Cerebellar nuclear complex (tissue), 1 donor: ENCODE measurements at places on chromosomes 2 and 18.

GRCh38 chr18:22094358-22094734 is 75.0 kb upstream of the GATA6 start:
- DNase-seq = no peak

GRCh38 chr2:39228413-39229209 is 15.2 kb downstream of the CDKL4 start:
- no peak for DNase-seq

DNA sequence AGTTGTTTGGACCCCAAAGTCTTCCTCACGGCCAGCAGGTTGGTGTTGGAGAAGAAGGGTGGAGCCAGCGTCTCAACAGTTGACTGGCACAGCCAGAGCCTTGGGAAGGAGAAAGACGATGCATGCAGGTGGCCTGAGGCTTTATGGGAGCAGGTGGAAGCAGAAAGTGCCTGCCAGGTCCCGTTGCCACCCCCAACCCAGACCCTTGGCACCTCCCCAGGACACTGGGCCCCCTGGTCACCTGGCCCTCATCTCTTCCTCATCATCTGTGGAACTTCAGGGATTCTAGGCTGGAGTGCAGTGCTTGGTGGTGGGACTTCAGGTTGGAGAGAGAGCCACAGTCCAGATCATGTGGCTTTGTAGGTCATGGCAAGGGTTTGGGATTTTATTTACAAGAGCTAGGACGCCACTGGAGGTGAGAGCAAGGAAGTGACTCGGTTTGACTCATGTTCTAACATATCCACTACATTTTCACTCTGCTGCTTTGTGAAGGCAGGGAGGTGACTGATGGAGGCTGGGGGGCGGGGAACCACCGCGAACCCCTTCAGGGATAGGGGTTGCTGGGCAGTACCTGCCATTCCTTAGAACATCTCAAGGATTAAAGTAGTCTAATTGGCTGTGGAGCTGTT is 62.5 kb upstream of the B3GNT7 start:
- DNase-seq = no peak

DNA sequence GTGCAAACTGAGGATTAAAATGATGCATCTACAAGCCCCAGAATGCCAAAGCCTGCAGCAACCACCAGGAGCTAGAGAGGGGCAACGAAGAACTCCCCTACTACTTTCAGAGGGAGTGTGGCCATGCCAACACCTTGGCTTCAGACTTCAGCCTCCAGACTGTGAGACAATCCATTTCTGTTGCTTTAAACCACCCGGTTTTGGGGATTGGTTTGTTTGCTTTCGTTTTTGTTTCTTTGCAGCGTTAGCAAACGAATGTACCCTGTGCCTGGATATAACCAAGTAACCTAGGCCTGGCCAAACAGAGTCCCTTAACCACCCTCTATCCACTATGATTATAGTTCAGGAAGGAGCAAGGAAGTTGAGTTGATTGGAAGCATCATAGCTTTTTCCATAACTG is 171.2 kb upstream of the NCK2 start:
- DNase-seq = no peak

DNA sequence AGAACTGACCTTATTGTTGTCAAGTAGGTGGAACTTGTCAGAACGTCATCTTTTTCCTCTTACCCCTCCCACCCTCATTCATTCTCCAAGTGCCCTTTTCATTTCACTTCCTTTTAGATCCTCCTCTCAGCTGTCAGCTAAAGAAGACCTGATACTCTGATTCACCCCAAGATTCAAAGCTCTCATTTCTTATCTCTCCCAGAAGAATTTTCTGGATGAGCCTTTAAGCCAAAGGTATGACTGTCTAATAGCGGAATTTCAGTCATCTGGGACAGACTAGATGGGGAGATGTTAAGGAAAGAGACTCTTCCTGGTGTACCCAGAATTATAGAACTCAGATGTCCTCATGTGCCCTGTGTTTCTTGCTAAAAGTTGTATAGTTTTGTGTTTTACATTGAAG is 53.9 kb downstream of the TCF7L1 start:
- no peak for DNase-seq

- DNase-seq = no peak
These were observed 24.4 kb downstream of the ADRA2B start for GRCh38 chr2:96091711-96092572.

DNA sequence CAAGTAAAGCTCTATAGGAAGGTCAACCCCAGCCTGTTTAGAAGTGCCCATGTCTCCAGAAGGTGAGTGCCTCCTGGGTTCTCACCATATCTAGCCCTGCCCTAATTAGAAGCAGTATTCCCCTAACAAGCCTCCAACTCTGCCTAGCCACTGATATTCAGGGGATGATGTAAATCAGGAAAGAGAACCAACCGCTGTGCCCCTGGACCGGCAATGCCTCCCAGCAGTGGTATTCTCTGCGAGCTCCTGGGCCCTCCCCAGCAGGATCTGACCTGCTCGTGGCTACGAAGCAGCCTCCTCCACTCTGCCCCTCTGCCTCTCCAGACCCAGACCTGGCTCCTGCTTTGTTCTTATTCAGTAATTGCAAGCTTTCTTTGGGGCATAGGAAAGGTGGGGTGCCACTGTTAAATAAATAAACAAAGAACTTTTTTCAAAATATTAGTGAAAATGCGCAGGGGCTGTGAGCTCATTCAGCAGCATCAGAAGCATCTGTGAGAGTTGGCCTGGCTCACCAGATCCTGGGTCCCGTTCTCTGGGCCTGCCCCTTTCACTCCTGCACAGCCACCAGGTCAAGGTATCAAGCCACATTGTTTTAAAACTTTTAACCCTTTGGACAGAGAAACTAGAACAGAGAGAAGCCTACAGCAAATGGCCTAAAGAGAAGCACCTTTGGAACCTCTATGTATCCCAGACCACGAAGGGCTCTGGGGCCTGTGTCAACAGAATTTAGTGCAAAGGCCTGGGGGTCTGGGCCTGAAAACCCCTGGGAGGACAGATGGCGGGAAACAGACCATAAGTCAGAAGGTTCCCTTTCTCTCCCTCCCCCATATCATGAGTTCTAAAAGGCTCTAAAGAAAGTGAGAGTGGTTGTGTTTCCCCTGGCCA is 11.9 kb downstream of the MREG start:
- no peak for DNase-seq

DNA sequence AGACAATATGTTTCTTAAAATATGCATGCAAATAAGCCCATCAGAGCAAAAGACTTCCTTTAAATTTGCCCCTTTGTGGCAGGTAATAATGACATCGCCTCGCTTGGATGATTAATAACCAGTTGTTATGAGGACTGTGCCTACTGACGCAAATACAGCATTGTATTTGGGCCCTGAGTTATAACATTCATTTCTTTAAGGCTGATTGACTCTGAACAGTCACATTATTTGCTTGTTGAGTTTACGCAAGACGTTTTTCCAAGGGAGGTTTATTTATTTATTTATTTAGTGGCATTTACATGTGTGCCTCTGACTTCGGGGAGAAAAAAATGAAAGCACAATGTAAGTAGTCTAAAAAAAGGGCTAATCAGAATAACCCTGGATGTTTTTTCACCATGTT is 88.3 kb downstream of the SLC8A1 start:
- DNase-seq = no peak

DNA sequence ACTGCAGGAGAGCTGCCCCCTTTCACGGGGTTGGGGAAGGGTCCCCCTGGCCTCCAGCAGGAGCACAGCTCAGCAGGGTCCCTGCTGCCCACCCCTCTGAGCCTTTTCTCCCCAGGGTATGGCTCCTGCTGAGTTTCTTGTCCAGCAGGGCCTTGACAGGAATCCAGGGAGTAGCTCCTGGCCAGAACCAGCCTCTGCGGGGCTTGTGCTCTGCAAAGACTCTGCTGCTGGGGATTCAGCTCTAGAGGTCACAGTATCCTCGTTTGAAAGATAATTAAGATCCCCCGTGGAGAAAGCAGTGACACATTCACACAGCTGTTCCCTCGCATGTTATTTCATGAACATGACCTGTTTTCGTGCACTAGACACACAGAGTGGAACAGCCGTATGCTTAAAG is 21.2 kb downstream of the FOSL2 start:
- DNase-seq = no peak

- no peak for DNase-seq
These were observed at the start of gene MATN3 for GRCh38 chr2:20012282-20013125. MATN3 (minus strand) TSS chr2:20012668; CDS start chr2:20012631, 37 bp downstream.

- no peak for DNase-seq
These were observed 16.4 kb downstream of the GPR45 start for GRCh38 chr2:105257981-105258380.
